Esophagus squamous epithelium (tissue), 5 donors: ENCODE measurements at places on chromosomes 2 and 18. TPM values are rescaled to one million over a fixed set of nuclear protein-coding genes. Genes with fewer than 3 reads are reported as not detected.

GRCh38 chr2:621303-622099 lies 55.7 kb downstream of the TMEM18 start:
- H3K27me3 ChIP-seq: no peaks in the 10 kb centered on the region
- DNase-seq: no peak
- H3K4me1 ChIP-seq: no peaks in the 10 kb centered on the region
- H3K4me3 ChIP-seq: no peak overlapping the region
- H3K36me3 ChIP-seq: no peaks in the 10 kb centered on the region
- no peak overlapping the region for H3K27ac ChIP-seq

GRCh38 chr2:127610561-127610960 lies 35.4 kb upstream of the GPR17 start:
- no peaks in the 10 kb centered on the region for H3K27me3 ChIP-seq
- H3K36me3 ChIP-seq: no peaks in the 10 kb centered on the region
- no peak overlapping the region for H3K27ac ChIP-seq
- DNase-seq: no peak
- H3K4me3 ChIP-seq: no peak overlapping the region
- no peaks in the 10 kb centered on the region for H3K4me1 ChIP-seq

GRCh38 chr2:15315411-15315810 lies 245.7 kb downstream of the NBAS start:
- no peak overlapping the region for H3K27ac ChIP-seq
- no peaks in the 10 kb centered on the region for H3K27me3 ChIP-seq
- no peaks in the 10 kb centered on the region for H3K36me3 ChIP-seq
- no peak overlapping the region for H3K4me3 ChIP-seq
- DNase-seq: no peak
- no peaks in the 10 kb centered on the region for H3K4me1 ChIP-seq

DNA sequence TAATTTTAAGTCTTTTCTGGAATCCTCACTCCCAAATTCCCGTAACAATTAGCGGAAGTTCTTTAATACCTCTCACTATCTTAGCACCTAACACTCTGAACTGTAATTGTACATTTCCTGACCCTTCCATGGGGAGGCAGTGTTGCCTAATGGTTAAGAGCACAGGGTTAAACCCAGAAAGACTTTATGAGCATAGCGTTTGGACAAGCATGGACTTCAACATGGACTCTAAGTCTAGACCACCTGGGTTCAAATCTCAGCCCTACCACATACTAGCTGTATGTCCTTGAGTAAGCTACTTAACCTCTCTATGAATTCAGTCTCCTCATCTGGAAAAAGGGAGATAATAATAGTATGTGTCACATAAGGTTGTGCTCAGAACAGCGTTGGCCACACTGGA lies 13.0 kb downstream of the ANTXR1 start:
- no peaks in the 10 kb centered on the region for H3K36me3 ChIP-seq
- peaks cover 36% of the 10 kb centered on the region for H3K4me1 ChIP-seq
- H3K27ac ChIP-seq: no peak overlapping the region
- no peak for DNase-seq
- H3K27me3 ChIP-seq: no peaks in the 10 kb centered on the region
- no peak overlapping the region for H3K4me3 ChIP-seq

GRCh38 chr2:204081487-204082425 lies 145.2 kb downstream of the ICOS start:
- H3K27ac ChIP-seq: no peak overlapping the region
- H3K36me3 ChIP-seq: no peaks in the 10 kb centered on the region
- no peak overlapping the region for H3K4me3 ChIP-seq

GRCh38 chr2:177338177-177338721 lies 54.3 kb upstream of the AGPS start:
- no peak for DNase-seq
- H3K27me3 ChIP-seq: no peaks in the 10 kb centered on the region
- H3K36me3 ChIP-seq: no peaks in the 10 kb centered on the region
- no peaks in the 10 kb centered on the region for H3K4me1 ChIP-seq
- no peak overlapping the region for H3K4me3 ChIP-seq

GRCh38 chr2:13413989-13414388 lies 697.3 kb downstream of the TRIB2 start:
- no peak overlapping the region for H3K27ac ChIP-seq
- no peaks in the 10 kb centered on the region for H3K4me1 ChIP-seq
- H3K4me3 ChIP-seq: no peak overlapping the region
- no peak for DNase-seq

- peaks cover 9% of the 10 kb centered on the region for H3K4me1 ChIP-seq
- H3K36me3 ChIP-seq: no peaks in the 10 kb centered on the region
- no peak overlapping the region for H3K4me3 ChIP-seq
- H3K27me3 ChIP-seq: no peaks in the 10 kb centered on the region
Observed at GRCh38 chr2:171411791-171412483, 21.9 kb downstream of the METTL8 start.

GRCh38 chr2:191693166-191693565 lies 15.2 kb downstream of the NABP1 start:
- H3K27ac ChIP-seq: no peak overlapping the region
- no peaks in the 10 kb centered on the region for H3K27me3 ChIP-seq
- no peaks in the 10 kb centered on the region for H3K4me1 ChIP-seq
- H3K4me3 ChIP-seq: no peak overlapping the region

DNA sequence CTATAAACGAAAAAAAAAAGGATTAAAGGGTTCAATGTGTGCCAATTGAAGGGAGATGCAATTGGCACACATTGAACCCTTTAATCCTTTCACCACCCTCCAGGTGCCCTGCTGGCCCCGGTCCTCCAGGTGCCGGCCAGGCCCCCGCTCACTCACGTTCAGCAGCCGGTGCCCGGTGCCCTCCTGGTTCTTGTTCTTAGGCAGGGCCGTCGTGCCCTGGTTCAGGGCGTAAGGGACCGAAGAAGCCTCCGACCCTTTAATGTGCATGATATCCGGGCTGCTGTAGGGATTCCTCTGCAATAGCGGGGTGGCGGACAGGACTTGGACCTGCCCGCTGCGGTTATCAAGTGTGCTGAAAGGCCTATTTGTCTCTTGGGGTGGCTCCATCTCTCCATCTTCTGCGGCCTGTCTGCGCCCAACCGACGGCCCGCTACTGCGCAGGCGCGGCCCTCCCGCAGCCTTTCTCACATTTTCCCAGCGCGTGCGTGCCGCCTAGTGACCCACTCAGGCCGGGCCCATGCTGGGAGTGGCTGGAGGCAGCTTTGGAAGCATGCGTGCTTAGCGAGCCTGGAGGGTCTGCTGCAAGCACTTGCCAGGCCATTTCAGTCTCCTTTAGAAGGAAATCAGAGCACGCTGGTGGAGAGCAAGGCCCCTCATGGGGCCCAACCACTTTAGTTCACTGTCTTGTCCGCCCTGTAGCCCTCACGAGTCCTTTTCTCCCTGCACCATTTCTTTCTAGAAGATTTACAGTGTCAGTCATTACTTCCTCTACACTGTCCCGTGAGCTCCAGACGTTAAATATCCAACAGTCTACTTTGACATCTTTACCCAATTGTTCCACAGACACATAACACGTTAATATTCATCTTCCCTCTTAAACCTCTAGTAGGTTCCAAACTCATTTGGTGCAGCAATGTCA lies 24.3 kb downstream of the TMEM237 start:
- no peak overlapping the region for H3K4me3 ChIP-seq
- no peak for DNase-seq
- peaks cover 25% of the 10 kb centered on the region for H3K36me3 ChIP-seq
- peaks cover 9% of the 10 kb centered on the region for H3K4me1 ChIP-seq

GRCh38 chr2:58289029-58289428 lies 47.9 kb upstream of the FANCL start:
- H3K27me3 ChIP-seq: no peaks in the 10 kb centered on the region
- H3K4me3 ChIP-seq: no peak overlapping the region
- H3K4me1 ChIP-seq: no peaks in the 10 kb centered on the region
- H3K36me3 ChIP-seq: no peaks in the 10 kb centered on the region
- H3K27ac ChIP-seq: no peak overlapping the region
- DNase-seq: no peak

The GPR75 gene
- 1.9 TPM for total RNA-seq

The MROH2A gene
- total RNA-seq: 0.31 TPM

The EVX2 gene
- total RNA-seq: not detected

The FLACC1 gene
- 0.56 TPM for total RNA-seq

The MRPS5 gene
- 41.9 TPM for total RNA-seq

The SERPINB3 gene
- 349 TPM for total RNA-seq

The KLF11 gene
- 11.2 TPM for total RNA-seq

The ZNF521 gene
- total RNA-seq: 11.3 TPM

The TUBA3E gene
- not detected for total RNA-seq
